ENCODE measurements at places on chromosomes 3 and 15. TPM values are rescaled to one million over a fixed set of nuclear protein-coding genes. Genes with fewer than 3 reads are reported as not detected.
A peak's percentile ranks its signal among the peaks of the same experiment; 100 is the strongest.

The UPK1B gene
- total RNA-seq = 0.16 TPM

DNA sequence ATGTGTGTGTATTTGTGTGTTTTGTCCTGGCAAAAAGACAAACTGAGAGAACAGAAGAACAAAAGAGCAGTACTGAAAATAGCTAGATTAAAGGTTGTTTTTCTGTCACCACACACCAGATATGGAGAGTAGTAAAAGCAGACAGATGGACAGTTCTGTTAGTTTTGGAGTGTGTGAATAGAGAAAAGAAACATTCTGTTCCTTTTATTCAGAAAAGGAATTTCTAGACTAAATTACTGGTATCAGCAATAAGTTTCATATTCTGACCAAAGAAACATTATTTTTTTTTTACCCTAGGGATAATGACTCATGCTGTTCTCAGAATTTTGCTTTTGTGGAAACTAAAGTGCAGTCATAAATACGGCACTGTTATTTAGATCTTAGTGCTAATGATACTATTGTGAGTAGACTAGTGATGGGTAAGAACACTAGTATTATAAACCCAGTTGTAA, 32.9 kb downstream of the PIK3CA start:
- no peak for DNase-seq

DNA sequence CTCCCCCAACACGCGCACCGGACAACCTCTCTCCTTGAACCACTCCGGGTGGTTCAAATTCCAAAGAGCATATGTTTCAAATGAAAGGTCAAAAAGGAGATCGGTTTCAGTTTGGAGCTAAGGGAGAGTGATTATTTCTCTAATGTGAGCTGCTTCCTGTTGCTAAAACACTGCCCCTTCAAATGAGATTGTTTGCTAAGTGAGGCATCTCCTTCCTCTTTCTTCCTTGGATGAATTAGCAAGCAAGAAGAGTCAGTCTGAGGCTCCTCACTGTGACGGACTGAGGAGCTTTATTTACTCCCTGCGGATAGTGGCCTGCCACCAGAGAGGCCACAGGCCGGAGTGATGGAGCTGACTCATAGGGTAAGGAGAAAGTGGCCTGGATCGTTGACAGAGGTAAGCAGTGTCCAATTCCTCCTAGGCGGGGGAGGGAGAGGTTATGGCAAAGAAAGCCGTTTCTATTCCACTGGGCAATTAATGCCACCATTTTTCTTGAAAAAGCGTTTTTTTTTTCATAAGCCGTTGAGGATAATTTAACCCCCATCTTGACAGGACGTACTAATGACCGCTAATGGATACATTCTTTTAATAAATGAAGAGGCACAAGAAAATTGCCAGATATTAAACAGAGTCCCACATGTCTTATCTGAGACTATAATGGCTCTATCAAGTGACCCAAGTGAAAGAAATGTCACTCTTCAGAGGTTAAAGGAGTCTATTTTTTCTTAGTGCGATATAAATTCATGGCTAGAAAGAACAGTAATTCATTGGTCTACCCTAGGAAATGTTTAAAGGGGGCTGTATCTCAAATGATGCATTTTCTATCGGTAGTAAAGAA, 167.0 kb upstream of the ANKRD28 start:
- DNase-seq = no peak

DNA sequence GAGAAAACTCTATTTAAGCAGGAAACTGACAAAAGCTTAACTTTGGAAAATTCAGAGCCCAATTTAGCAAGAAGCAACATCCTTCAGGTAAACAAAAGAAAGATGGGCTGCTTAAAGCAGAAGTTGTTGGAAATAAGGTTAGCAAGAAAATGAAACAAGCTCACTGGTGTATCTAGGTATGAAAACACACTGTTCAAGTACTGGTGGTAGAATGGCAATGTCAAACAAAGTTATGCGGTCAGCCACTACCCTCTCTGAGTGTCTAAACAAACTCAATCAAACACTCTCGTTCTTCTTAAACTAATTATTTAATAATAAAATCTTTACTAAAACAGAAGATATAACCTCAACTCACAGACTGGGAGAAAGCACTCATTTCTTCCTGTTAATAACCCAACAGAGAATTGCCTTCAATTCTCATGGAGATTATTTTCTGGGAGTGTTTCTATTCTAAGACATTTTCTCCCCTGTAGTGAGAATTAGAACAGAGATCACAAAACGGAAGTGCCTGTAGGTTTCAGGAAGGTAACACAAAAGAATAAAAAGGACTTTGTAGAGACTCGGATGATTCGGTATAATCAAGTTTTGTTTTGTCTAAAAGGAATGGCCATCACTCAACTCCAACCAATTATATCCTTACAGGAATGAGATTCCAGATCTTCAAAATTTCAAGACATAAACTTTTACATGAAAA, 28.9 kb downstream of the PRICKLE2 start:
- DNase-seq = no peak

DNA sequence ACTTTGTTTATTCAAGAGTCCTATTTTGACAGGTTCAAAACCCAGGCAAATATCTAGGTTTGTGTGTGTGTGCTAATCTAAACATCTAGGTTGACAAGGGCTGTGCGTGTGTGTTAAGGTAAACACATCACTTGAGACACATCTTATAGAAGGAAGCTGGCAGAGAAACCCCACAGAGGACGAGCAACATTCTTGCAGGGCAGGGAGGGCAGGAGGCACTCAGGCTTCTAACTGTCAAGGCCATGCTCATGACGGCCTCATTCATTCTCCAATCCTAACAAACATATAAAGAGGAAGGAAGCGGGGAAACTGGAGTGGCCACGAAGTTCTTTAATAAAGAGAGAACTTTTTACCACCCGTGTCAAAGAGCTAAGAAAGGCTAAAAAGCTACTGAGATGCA, 43.4 kb downstream of the SLCO2A1 start:
- DNase-seq = no peak

GRCh38 chr3:65618599-65618998, 420.1 kb downstream of the MAGI1 start:
- DNase-seq = no peak

GRCh38 chr3:26535151-26535550, 87.4 kb upstream of the LRRC3B start:
- no peak for DNase-seq

DNA sequence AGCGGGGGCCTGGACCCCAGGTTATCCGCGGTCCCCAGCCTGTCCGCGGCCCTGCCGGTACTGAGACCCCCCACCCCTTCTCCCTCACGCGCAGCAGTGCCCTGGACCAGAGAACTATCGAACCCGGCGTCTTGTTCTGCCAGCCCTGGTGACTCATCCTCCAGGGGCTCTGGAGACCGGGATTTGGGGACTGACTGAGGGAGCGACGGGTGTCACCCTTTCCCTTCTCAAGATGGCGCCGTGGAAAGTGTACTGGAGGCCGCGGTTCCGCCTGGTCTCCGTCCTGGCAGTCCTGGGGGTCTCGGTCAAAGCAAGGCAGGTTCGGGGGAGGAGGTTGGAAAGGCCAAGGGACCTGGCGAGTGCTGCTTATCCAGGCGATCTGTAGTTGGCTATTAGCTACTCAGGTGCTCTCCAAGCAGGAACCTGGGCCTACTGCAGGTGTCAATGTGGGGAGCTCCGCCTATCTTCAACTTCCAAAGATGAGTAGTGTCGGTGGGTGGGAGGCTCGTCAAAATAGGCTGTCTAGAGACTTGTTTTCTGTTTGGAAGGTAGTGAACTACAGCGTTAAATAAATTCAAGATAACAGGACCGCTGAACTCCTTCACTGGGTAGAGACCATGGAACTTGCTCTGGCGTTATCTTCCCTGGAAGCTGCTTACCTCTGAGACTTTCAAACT, 790 bp downstream of the RAB5A start:
- DNase-seq = peak; percentile 60
